ENCODE measurements at places on chromosomes 7 and 10.

GRCh38 chr7:116551692-116552091 lies 26.9 kb downstream of the CAV1 start:
- DNase-seq, result no peak

- no peak for DNase-seq
Measured at GRCh38 chr7:45116048-45116447, 4.6 kb upstream of the TBRG4 start.

- no peak for DNase-seq
Measured at GRCh38 chr10:72509206-72509799, 116.6 kb downstream of the MICU1 start.

GRCh38 chr7:110084181-110084807 lies 1006.6 kb upstream of the LRRN3 start:
- no peak for DNase-seq

- DNase-seq, result no peak
Measured at GRCh38 chr7:152501506-152501905, 65.7 kb upstream of the KMT2C start.

- no peak for DNase-seq
Measured at GRCh38 chr7:96928965-96929364, 76.4 kb upstream of the DLX6 start.

DNA sequence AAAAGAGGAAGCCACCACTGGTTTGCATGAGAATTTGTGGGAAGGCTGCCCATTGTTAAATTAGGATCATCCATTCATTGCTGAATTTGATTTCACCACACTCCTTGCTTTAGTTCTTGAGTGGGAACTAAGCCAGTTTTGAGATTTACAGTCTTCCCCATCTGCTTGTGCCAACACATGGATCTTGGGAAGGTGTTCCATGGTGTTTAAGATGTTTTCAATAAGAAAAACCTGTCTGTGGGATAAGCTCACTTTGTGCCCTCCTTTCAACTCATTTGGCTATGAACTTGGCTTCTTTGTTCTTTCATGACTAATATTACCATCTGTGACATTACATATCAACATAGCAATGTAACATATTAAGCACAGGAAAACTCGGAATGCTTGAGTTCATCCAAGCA lies 73.2 kb downstream of the INHBA start:
- DNase-seq, result no peak

- DNase-seq, result no peak
Measured at GRCh38 chr10:121927318-121927840, 452 bp downstream of the ATE1 start.

DNA sequence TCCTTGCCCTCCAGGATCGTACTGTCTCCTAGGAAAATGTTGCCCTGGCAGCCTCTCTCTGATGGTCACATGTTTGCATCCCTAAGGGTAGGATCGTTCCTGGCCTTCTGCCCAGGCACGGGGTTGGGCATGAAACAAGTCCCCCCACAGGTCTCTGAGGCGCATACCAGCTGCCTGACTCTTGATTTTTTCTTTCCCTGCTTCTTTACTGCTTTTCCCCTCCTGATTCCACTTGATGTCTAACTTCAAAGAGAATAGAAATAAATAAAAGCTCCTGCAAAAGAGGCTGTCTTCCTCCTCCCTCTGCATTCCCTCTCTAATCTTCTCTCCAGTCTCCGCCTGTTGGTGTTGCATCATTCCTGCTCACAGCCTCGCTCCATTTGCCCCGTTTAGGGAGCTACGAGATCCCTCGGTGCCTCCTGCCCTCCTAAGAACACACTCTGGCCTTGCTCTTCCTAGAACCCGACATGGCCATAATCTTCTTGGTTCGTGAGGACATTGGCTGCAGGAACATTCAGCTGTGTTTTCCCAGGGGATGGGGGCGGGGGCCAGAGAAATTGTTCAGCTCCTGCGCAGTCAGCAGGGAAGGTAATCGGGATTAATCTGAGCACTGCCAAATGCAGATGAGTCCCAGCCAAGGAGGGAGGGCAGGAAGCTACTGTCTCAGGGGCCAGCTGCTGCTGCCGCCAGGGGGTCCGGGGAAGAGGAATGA lies 26.0 kb downstream of the LEP start:
- DNase-seq, result no peak
